ENCODE measurements at places on chromosomes 12 and 14. TPM values are rescaled to one million over a fixed set of nuclear protein-coding genes. Genes with fewer than 3 reads are reported as not detected.

GRCh38 chr14:89227496-89227836, 189.6 kb downstream of the FOXN3 start:
- DNase-seq, result no peak

- peak; percentile 84 for DNase-seq
Observed at GRCh38 chr14:89773644-89774316, 180.8 kb downstream of the EFCAB11 start.

- peak; percentile 75 for DNase-seq
Observed at GRCh38 chr12:57452937-57453509, 2.1 kb upstream of the INHBE start.

DNA sequence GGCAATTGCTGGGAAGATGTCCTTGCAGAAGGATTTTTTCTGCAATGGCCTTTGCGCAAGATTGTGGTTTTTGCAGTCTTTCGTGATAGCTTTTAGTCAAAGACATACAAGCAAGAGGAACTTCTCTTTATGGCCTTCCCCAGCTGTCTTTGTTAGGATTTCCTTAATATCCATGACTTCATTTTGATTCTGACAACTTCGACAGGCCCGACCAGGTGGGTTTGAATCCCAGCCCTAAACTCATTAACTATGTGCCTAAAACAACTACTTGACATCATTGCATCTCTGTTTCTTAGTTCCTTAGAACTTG, 13.3 kb upstream of the VRK1 start:
- DNase-seq, result no peak

- no peak for DNase-seq
Observed at GRCh38 chr12:119681111-119681510, 13.2 kb downstream of the PRKAB1 start.

DNA sequence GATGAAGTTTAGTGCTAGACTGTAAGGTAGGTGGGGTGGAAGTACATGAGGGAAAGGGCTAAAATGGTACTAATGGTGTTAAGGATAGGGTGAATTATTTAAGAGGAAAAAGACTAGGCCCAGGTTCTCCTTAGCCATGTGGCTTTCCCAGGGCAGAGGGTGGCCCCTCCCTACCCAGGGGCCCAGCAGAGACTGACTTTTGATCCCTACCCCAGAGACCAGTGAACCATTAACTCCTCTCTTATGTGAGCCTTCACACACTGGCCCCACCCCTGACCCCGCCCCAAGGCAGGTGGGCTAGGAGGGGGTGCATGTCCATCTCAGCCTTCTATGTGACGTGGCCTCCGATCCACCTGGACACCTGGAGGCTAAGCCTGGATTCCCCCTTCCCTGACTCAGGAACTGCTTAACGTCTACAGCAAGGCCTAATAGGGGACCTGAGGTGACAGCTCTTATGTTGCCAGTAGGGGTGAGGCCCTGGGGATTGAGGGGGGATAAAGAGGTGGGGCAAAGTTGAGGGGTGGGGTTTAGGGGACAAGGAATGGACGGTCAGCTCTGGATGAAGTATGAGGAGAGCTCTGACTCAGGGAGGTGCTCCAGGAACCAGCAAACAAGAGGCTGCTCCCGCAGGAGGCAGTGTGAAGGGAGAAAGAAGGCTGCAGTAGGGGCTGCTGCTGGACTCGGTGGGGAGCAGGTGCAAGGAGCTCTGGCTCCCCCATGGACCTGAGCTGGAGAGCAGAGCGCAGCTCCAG, 757 bp downstream of the SLC39A5 start:
- no peak for DNase-seq

DNA sequence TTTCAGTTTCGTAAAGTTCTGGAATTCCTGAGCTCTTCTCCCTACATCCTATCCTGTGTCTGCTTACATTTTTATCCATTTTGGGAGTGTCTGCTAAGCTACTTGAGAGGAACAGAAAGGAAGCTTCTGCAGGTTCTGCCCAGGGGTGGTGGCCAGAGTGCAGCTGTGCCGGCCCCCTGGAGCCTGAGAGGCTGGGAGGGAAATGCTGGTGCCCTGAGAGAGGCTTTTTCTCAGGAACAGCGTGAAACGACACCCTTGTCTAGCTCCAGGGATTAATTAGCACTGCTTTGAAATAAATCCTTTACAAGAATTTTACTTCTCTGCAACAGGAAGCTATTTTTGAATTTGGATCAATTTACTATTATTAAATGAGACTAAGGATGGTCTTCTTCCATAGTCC, 165.4 kb downstream of the SLC15A5 start:
- no peak for DNase-seq

GRCh38 chr14:82999802-83000201, 1466.1 kb upstream of the SEL1L start:
- DNase-seq, result no peak

GRCh38 chr12:56457817-56458216, 3.4 kb upstream of the MIP start:
- DNase-seq, result no peak

GRCh38 chr12:69059465-69060457, 126.8 kb upstream of the CPM start:
- DNase-seq, result no peak

GRCh38 chr12:122094735-122095631, 16.4 kb downstream of the MLXIP start:
- no peak for DNase-seq

DNA sequence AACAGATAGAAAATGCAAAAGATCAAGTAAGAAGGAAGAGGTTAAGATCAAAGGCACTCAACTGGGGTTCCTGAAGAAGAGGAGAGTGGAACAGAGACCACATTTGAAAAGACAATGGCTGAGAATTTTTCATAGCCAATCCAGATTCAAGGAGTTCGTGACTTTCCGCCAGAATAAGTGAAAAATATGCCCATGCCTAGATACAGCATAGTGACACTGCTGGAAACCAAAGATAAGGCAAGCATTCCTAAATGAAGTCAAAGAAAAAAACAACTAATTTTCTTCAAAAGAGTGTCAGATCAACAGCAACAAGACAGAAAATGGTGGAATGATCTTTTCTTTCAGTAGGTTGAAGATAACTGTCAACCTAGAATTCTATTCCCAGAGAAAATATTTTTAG, 47.5 kb downstream of the EGLN3 start:
- DNase-seq, result no peak

- DNase-seq, result no peak
Observed at GRCh38 chr12:76518699-76519098, 40.9 kb downstream of the OSBPL8 start.

DNA sequence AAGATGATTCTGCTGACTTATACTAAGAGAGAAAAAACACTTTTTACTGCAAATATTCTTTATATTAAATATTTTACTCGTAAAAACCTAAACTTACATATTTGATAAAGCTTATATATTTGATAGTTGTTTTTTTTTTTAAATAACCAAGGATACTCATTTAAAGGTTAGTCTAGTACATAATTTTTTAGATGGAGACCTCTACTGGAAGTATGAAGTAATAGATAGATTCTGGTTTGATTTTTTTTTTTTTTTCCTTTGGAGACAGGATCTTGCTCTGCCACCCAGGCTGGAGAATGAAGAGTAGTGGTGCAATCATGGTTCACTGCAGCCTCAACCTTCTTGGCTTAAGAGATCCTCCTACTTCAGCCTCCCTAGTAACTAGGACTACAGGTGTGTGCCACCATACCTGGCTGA, 16.4 kb downstream of the ARID2 start:
- no peak for DNase-seq

- no peak for DNase-seq
Observed at GRCh38 chr14:51398898-51399297, 158.9 kb downstream of the TMX1 start.

DNA sequence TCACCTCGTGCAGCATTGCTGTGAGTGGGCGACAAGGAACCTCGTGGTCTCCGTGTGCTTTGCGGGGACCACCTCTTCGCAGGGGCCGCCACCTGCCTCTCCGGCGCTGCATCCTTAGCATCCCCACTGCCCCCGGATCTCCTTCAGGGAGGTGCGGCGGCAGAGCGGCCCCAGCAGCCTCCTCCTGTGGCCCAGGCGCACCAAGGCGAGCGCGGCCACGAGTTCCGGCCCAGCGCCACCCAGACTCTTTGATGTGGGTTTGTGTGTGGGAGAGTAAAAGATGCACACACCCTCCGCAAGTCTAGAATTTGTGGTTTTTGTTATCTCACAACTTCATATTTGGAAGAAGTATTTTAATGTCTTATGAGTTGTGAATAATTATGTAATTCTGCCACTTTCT, 118.8 kb upstream of the DIO3 start:
- peak; percentile 64 for DNase-seq

GRCh38 chr12:75981247-75982168, 50.1 kb downstream of the PHLDA1 start:
- no peak for DNase-seq

DNA sequence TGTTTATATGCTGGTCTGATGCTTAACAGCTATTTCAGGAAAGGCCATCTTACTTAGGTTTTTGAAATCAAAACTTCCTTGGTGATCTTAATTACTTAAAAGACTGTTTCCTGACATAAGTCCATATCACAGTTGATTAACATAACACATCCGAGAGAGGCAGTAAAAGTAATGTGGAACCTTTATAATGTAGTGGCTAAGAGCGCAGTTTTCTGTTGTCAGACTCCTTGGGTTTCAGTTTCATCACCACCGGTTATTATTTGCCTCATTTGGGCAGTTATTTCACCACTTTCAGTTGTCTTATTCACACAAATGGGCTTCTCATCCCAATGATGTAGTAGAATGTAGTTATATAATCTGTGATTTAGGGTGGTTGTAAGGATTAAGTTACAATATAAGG, 30.9 kb downstream of the TBC1D15 start:
- no peak for DNase-seq

DNA sequence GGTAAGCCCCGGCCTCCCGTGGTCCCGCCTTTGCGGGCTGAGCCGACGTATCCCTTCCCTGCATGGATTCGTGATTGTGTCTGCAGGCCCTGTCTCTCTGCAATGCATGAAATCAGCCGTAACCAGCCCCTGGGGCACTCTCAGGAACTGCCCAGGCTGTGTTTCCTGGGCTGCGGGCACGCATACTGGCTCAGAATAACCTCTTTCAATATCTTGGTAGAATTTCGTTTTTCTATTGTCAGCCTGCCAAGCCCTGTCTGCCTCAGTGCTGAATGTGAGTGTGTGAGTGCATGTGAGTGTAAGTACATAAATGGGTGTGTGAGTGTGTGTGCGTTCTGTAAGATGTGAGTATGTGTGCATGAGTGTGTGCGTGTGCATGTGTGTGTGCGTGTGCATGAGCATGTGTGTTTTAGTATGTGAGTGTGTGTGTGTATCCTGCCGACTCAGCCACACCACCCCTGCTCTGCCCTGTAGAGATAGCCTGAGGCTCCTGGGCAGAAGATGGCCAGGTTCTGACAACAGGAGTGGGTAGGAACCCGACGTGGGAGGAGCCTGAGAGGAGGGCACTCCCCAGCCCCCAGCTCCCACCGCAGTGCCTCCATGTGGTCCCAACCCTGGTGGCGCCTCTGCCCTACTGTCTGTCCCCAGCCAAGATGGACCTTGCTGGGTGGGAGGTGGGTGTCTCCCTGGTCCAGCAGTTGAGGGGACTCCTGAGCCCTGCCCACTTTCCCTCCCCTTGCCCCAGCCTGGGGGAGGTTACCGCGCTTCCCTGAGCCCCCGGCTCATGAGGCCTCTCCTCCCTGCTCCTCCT, 268.8 kb downstream of the ADGRD1 start:
- no peak for DNase-seq

- no peak for DNase-seq
Observed at GRCh38 chr14:38989922-38990546, 113.0 kb downstream of the SEC23A start.

- DNase-seq, result no peak
Observed at GRCh38 chr12:53048780-53049401, 974 bp upstream of the TNS2 start.

- DNase-seq, result no peak
Observed at GRCh38 chr12:117592588-117593305, 231.3 kb upstream of the NOS1 start.

DNA sequence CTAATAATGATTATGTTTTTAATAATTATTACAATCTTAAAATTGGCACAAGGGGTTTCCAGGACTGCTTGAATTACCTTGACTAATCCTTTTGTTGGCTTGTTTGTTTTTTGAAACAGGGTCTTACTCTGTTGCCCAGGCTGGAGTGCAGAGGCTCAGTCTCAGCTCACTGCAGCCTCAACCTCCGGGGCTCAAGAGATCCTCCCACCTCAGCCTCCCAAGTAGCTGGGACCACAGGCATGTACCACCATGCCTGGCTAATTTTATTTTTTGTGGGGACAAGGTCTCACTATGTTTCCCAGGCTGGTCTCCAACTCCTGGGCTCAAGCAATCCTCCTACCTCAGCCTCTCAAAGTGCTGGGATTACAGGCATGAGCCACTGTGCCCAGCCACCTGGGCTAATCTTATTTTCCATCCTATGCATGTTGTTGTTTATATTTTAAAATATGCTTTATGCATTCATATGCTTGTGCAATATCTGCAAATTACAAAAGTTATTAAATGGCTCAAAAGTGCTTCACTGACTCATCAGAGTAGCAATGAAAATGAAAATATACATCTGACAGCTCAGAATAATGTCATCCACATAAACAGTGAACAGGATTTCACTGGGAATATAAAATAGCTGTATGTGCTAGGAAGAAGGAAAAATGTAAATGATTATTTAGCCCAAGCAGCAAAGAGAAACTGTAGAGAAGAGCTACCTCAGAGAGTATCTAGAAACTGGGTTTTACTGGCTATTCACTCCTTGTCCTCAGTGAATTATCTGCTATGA, 24.8 kb upstream of the PLEKHG6 start:
- DNase-seq, result no peak

DNA sequence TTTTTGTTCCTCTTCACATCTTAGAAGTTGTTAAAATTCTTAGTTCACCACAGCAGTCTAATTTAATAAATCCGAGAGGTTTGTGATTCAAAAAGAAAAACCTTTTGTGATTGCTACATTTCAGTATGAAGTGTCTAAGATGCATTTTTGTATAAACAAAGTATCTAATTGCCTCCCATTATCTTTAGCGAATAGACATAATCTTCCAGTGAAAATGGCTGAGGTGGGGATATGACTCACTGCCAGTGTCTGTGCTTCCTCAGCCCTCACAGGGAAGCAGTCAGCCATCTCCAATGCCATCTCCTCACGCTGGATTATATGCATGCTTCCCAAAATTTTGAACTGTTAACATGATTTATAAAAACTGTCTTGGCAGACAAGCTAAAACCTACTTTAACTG, 7.6 kb downstream of the GCH1 start:
- DNase-seq, result no peak

GRCh38 chr14:50666772-50667683, 1.1 kb downstream of the SAV1 start:
- no peak for DNase-seq

DNA sequence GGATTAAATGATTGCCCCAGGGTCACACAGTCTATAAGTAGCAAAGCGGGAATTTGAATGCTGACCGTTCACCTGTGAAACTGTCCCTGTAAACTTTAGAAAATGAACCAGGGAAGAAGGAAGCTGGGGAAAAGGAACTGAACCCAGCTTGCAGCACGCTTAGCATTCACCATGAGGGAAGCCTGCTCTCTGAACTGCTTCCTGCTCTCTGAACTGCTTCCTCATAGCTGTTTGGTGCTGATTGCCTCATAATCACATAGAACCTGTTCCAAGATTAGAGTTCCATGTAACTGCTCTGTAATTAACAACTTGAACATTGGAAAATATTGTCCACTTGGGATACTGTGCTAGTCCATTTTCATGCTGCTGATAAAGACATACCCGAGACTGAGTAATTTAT, 1504.8 kb upstream of the TMEM132C start:
- DNase-seq, result no peak

GRCh38 chr12:14957551-14958168, 3.7 kb downstream of the ARHGDIB start:
- DNase-seq, result no peak

FGF6 gene
- total RNA-seq, result not detected

PLEKHA5 gene
- total RNA-seq, result 6.7 TPM

KCNJ8 gene
- not detected for total RNA-seq

NUBPL gene
- 7.4 TPM for total RNA-seq

ZDHHC17 gene
- 19.9 TPM for total RNA-seq

FGD4 gene
- 0.61 TPM for total RNA-seq

Data from activated CD8-positive, alpha-beta memory T cell treated with anti-CD3 and anti-CD28 coated beads, Interleukin-2, amount 10 ng/mL, durations not matched to agents 7 days and 5 days (primary cell).